Upper lobe of right lung (tissue), 1 donor: ENCODE measurements at places on chromosomes 1 and 21. TPM values are rescaled to one million over a fixed set of nuclear protein-coding genes. Genes with fewer than 3 reads are reported as not detected.

The SLC16A4 gene
- 15.9 TPM for total RNA-seq

DNA sequence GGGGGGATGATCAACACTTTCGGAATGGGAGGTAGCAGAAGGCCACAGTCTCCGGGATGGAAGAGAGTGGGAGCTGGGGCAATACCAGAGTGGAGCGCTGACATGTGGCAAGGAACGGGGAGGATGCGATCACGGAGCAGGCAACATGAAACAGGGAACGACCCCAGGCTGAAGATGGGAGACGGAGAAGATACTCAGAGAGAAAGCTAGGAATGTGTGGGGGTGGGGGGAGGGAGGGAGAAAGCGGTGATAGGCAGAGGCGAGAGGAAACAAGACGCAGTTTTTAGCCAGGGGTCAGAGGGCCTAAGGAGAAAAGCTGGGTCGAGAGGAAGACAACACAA is 577 bp downstream of the RAB3GAP2 start:
- peaks cover 25% of the 10 kb centered on the region for H3K4me1 ChIP-seq
- H3K36me3 ChIP-seq: no peaks in the 10 kb centered on the region
- H3K27ac ChIP-seq: peak overlapping the region; percentile 91
- DNase-seq: no peak
- no peaks in the 10 kb centered on the region for H3K27me3 ChIP-seq

GRCh38 chr1:220274251-220274855 is 2.1 kb upstream of the RAB3GAP2 start:
- H3K27me3 ChIP-seq: peaks cover 4% of the 10 kb centered on the region
- no peak overlapping the region for H3K27ac ChIP-seq

- no peak overlapping the region for H3K27ac ChIP-seq
- H3K36me3 ChIP-seq: no peaks in the 10 kb centered on the region
- DNase-seq: no peak
- H3K4me1 ChIP-seq: no peaks in the 10 kb centered on the region
- H3K4me3 ChIP-seq: no peak overlapping the region
Measured at GRCh38 chr1:79193211-79194079, 186.9 kb upstream of the ADGRL4 start.

- no peak for DNase-seq
- no peaks in the 10 kb centered on the region for H3K4me1 ChIP-seq
- H3K4me3 ChIP-seq: no peak overlapping the region
- no peak overlapping the region for H3K27ac ChIP-seq
- H3K27me3 ChIP-seq: no peaks in the 10 kb centered on the region
- no peaks in the 10 kb centered on the region for H3K36me3 ChIP-seq
Measured at GRCh38 chr1:98086796-98087441, 166.1 kb upstream of the DPYD start.
